ENCODE measurements at places on chromosomes 13 and 19. TPM values are rescaled to one million over a fixed set of nuclear protein-coding genes. Genes with fewer than 3 reads are reported as not detected.

GRCh38 chr19:46387713-46388130 is 25.6 kb downstream of the CCDC8 start:
- no peaks in the 10 kb centered on the region for H3K27me3 ChIP-seq
- no peak for DNase-seq
- H3K4me3 ChIP-seq, result no peak overlapping the region
- H3K4me1 ChIP-seq, result peaks cover 6% of the 10 kb centered on the region

DNA sequence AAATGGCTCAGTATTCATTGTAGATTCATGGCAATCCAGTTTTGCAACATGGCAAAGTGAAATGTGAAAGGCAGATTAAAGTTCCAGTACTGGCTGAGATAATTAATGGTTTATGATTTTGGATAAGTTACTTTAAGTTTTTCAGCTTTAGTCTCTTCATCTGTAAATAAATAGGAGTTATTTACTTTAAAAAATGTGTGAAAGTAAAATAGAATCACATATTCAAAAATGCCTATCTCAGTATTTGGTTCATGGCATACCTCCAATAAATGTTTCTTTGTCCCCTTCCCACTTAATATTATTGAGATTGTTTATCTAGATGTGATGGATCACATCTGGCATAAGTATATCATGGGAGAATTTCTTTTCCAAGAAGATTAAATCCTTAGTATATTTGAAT is 426.0 kb downstream of the GPC5 start:
- H3K27me3 ChIP-seq, result no peaks in the 10 kb centered on the region
- H3K4me3 ChIP-seq, result no peak overlapping the region
- H3K36me3 ChIP-seq, result no peaks in the 10 kb centered on the region
- no peaks in the 10 kb centered on the region for H3K4me1 ChIP-seq

The CHAMP1 gene
- 20.8 TPM for total RNA-seq

- no peaks in the 10 kb centered on the region for H3K27me3 ChIP-seq
- H3K27ac ChIP-seq, result no peak overlapping the region
- no peaks in the 10 kb centered on the region for H3K4me1 ChIP-seq
- no peak overlapping the region for H3K4me3 ChIP-seq
- DNase-seq, result no peak
Measured at GRCh38 chr13:29884671-29885430, 34.4 kb upstream of the UBL3 start.
